Upper lobe of left lung (tissue), 6 donors: ENCODE measurements at places on chromosomes 1 and 21.

- H3K27me3 ChIP-seq = no peaks in the 10 kb centered on the region
- no peak for DNase-seq
- H3K4me1 ChIP-seq = no peaks in the 10 kb centered on the region
- H3K27ac ChIP-seq = no peak overlapping the region
These were observed 37.3 kb downstream of the SNRPE start for GRCh38 chr1:203898458-203899352.

DNA sequence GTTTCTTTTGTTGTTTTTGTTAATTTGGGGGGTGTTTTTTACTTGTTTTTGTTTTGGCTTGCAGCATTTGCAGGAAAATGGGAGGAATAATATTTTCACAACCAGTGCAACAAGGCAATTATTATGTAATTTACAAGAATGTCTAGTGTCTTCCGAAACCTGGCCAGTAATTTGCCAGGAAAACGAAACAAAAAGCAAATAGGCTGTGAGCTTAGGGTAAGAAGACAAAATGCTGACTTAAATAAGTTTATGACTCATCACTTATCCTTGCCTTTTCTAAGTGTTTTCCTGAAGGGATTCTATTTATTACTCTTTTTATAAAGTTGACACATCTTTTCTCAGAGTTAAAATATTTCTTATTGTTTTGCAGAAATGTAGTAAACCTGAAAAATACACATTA lies 49.8 kb downstream of the KCNT2 start:
- DNase-seq = no peak

DNA sequence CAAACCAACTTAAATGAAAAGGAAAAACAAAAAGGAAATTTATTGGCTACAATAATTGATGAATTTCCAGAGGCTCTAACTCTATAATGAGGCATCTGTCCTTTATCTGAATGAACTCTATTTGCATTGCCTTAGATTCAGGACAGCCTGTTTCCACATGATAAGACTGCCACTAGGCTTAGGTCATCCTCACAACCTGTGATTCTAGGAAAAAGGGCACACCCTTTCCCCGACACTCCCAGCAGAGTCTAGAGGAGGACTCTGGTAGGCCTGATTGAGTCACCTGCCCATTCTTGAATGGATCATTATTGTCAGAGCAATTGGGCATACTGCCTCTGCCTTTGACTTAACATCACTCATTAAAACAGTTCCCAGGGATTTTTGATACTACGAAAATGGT lies 262.8 kb downstream of the TPR start:
- no peak overlapping the region for H3K27ac ChIP-seq
- no peaks in the 10 kb centered on the region for H3K27me3 ChIP-seq
- no peak for DNase-seq
- peaks cover 8% of the 10 kb centered on the region for H3K36me3 ChIP-seq
- H3K4me1 ChIP-seq = no peaks in the 10 kb centered on the region

GRCh38 chr1:101178341-101178687 lies 58.5 kb upstream of the S1PR1 start:
- no peak for DNase-seq
- H3K36me3 ChIP-seq = no peaks in the 10 kb centered on the region
- H3K27me3 ChIP-seq = no peaks in the 10 kb centered on the region
- no peak overlapping the region for H3K27ac ChIP-seq
- H3K4me3 ChIP-seq = no peak overlapping the region

GRCh38 chr1:233998456-233998855 lies 94.0 kb downstream of the SLC35F3 start:
- H3K4me3 ChIP-seq = no peak overlapping the region
- DNase-seq = no peak
- H3K27me3 ChIP-seq = no peaks in the 10 kb centered on the region
- H3K4me1 ChIP-seq = no peaks in the 10 kb centered on the region

DNA sequence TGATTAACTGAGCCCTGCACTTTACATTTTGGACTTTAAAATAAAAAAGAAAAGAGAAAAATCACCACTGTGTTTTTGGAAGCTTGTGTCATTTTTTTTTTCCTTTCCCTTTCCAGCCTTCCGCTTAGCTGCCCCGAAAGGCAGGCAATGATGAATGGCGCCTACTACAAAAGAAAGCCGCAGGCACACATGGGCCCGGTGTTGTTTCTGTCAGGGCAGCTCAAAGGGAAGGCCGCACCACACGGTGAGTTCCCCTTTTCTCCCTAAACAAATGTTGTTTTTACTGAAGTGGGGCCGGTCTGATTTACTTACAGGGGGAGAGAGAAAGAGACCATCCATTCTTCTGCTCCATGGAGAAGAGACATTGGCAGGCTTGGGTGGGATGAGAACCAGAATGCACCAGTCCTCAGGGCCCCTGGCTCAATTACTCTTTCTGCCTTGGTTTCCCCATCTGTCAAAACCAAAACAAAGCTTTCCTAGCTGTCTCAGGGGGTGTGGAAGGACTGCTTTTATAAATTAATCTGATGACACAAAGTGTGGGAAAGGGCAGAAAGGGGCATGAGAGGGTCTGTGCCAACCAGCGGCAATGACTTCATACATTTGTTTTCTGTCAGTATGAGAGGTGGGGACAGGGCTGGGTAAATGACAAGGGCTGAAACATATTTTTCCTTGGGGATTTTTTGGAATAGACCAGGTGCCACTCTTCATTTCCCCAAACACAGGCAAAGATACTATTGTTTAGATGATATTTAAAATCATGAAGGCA lies 91.4 kb upstream of the PLXNA2 start:
- no peak overlapping the region for H3K4me3 ChIP-seq
- no peaks in the 10 kb centered on the region for H3K4me1 ChIP-seq
- H3K27ac ChIP-seq = no peak overlapping the region
- no peaks in the 10 kb centered on the region for H3K27me3 ChIP-seq
- no peak for DNase-seq
- H3K36me3 ChIP-seq = no peaks in the 10 kb centered on the region

GRCh38 chr1:236332092-236332758 lies 50.5 kb upstream of the ERO1B start:
- H3K36me3 ChIP-seq = no peaks in the 10 kb centered on the region
- no peak overlapping the region for H3K4me3 ChIP-seq
- H3K27ac ChIP-seq = no peak overlapping the region
- H3K4me1 ChIP-seq = no peaks in the 10 kb centered on the region
- DNase-seq = no peak

DNA sequence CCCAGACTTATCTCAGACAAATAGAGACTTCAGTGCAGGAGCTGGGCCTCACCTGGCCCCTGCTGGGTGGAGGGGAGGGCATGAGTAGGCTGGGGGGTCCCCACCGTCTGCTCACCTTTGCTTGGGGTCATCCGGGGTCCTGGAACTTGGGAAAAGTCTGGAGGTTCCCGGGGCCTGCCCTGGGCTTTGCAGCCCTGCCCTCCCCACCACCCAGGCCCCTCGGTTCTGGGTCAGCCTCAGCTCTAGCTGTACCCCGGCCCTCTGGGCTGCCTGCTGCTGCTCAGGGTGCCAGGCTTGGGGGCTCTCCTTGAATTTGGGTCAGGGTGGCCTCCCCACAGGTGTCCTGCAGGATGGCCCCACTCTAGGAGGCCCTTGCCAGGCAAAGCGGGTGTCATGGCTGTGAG lies 2.4 kb upstream of the TMEM52 start:
- no peaks in the 10 kb centered on the region for H3K27me3 ChIP-seq
- no peak overlapping the region for H3K27ac ChIP-seq
- no peaks in the 10 kb centered on the region for H3K36me3 ChIP-seq

DNA sequence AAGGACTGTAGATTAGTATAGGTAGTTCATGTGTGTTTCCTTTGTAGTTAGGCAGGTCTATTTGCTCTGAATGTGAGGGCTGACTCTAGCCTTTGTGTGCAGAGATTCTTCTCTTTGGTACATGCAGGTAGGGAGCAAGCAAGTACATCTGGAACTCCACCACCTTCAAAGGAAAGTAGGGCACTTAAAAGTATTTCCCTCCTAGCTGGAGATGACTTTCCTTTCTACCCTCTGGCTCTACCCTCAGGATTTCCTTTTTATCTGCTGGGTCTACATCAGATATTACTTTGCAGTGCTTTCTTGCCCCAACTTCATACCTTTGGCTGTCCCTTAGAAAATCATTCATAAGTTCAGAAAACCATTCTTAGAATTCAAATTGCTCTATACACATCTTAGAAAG lies 91.7 kb upstream of the HIVEP3 start:
- H3K4me3 ChIP-seq = no peak overlapping the region
- no peaks in the 10 kb centered on the region for H3K36me3 ChIP-seq
- H3K27me3 ChIP-seq = no peaks in the 10 kb centered on the region
- no peak for DNase-seq
- H3K4me1 ChIP-seq = peaks cover 17% of the 10 kb centered on the region

- no peaks in the 10 kb centered on the region for H3K4me1 ChIP-seq
- H3K36me3 ChIP-seq = no peaks in the 10 kb centered on the region
- H3K27me3 ChIP-seq = no peaks in the 10 kb centered on the region
- no peak for DNase-seq
- no peak overlapping the region for H3K4me3 ChIP-seq
These were observed 57.8 kb downstream of the HS2ST1 start for GRCh38 chr1:86972262-86972661.
